ENCODE measurements at places on chromosomes 5 and 9. TPM values are rescaled to one million over a fixed set of nuclear protein-coding genes. Genes with fewer than 3 reads are reported as not detected.

GRCh38 chr5:34655354-34655991 lies 655 bp upstream of the RAI14 start:
- DNase-seq = peak; percentile 51

DNA sequence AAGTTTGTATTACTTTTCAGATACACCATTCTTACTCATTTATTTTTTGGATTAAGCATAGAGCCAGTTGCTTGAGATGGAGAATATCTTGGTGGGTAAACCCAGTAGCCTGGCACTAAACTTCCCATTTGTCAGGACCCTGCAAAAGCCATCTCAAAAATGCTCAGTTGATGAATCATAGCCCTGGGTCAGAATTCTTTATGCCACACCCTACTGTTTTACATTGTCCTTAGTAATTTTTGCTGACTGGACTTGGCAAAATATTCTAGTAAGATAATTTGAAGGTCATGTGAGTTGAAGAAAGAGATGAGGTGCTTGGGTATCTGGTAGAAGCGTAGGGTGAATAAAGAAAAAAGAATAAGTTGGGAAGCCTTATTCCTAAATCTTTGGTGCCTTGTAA lies 50.7 kb downstream of the C7 start:
- no peak for DNase-seq

- no peak for DNase-seq
Measured at GRCh38 chr5:107794741-107795140, 124.0 kb upstream of the EFNA5 start.

The ECSCR gene
- 3.6 TPM for total RNA-seq

The ZNF354C gene
- 2.0 TPM for total RNA-seq

The ADAMTSL1 gene
- 34.8 TPM for total RNA-seq
